Activated T-helper 1 cell treated with anti-CD3 and anti-CD28 coated beads, Interleukin-2, amount 50 U/mL, for 16 hours (primary cell): ENCODE measurements at places on chromosomes 5 and 9.

DNA sequence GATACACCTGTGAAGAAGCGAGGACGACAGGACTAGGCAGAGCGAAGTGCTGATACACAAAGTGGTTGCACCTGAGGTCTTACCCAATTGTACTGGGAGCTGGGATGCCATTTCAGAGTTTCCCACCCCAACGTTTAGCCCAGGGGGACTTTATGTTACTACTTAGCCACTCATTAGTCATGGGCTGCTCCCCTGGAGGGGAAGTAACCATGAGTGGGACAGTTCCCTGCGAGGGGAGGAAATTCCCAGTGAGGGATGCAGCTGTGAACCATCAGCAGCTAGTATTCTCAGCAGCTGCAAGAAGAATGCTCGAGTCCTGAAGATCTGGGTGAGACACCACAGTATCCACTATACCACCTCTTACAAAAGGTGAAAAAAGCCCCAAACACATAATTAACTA, 93.7 kb upstream of the ACTBL2 start:
- no peak for DNase-seq

- no peak for DNase-seq
These were observed 64.7 kb upstream of the SELENOP start for GRCh38 chr5:42876375-42876844.

GRCh38 chr9:97747201-97747965, 50.2 kb upstream of the XPA start:
- DNase-seq: no peak

GRCh38 chr5:30405821-30406220, 787.7 kb upstream of the CDH6 start:
- DNase-seq: no peak

- DNase-seq: no peak
These were observed 38.5 kb upstream of the AKNA start for GRCh38 chr9:114426046-114426948.

DNA sequence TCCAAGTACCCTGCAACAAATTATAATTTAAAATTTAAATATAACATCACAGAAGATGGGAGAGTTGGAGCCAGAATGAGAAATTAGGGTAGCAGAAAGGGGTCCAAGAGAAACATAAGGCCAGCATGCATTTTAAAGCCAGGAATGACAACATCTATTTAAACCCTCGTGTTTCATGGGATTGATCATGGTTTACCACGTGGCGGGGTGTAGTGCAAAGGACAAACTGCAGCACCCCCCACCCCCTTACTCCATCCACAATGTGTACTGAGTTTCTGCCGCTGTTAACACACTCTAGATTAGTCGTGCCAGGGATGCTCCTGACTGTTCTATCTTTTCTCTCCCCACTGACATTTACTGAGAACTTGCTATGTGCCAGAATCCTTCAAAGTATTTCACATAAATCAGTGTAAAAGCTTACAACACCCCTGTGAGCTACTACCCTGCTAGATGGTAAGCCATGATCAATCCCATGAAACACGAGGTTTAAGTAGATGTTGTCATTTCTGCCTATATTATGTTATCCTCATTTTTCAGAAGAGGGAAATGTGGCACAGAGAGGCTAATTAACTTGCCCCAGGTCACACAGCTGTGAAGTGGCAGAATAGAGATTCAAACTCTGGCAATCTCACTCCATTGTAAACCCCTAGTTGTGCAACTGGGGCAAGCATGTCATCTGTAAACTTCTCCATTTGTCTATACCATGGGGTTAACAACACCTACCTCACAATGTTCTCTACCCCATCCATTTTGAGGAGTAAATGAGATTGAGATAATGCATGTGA, 136.3 kb downstream of the ENTREP1 start:
- no peak for DNase-seq

- DNase-seq: no peak
These were observed 131.9 kb downstream of the PRDM9 start for GRCh38 chr5:23639326-23639725.

DNA sequence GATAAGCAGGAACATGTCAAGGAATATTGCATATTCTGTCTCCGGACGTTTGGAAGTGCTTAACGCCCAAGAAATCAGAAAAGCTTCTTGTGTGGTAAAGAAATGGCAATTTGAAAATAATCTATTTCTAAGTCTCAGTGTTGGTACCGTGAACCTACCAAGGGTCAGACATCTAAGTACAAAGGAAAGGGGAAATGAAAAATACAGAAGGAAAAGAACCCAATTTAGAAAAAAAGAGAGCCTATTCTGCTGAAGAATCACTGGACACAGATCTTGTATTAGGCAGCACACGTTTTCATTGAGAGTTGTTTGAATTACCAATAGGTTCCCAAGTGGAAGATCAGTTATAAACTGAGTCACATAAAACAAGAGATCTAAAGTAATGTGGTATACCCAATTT, 46.9 kb upstream of the CEP78 start:
- DNase-seq: no peak

DNA sequence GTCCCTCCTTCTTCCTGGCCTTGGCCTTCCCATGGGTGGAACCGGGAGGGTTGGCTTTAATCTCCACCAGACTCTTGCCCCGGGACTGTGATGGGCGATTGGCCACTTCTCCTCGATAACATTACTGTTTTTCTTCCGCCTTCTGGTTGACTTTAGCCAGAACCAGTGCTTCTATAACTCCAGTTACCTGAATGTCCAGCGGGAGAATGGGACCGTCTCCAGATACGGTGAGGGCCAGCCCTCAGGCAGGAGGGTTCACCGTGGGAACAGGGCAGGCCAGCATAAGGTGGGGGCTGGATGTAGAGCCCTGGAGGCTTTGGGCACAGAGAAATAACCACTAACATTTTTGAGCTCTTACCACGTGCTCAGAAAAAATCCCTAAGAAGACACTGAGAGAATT, 967 bp downstream of the ORM2 start:
- DNase-seq: no peak

GRCh38 chr5:108003178-108003577, 332.4 kb upstream of the EFNA5 start:
- DNase-seq: no peak

GRCh38 chr9:91913986-91914385, 36.0 kb downstream of the ROR2 start:
- DNase-seq: no peak

- no peak for DNase-seq
These were observed 488.1 kb upstream of the ADAMTS16 start for GRCh38 chr5:4651806-4652565.

DNA sequence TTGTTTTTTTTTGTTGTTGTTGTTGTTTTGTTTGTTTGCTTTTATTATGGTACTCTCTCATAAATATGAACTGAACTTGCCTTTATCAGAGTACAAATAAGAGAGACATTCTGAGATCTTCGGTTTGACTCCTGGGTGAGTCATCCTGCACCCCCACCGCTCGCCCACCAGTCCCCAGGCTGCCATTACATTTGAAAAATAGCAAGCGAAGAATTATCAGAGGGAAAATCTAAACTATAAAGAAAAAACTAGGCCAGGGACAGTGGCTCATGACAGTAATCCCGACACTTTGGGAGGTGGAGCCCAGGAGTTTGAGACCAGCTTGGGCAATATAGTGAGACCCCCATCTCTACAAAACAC, 122.1 kb upstream of the MAP3K1 start:
- peak; percentile 13 for DNase-seq

GRCh38 chr5:175343308-175343707, 100.7 kb downstream of the DRD1 start:
- no peak for DNase-seq

DNA sequence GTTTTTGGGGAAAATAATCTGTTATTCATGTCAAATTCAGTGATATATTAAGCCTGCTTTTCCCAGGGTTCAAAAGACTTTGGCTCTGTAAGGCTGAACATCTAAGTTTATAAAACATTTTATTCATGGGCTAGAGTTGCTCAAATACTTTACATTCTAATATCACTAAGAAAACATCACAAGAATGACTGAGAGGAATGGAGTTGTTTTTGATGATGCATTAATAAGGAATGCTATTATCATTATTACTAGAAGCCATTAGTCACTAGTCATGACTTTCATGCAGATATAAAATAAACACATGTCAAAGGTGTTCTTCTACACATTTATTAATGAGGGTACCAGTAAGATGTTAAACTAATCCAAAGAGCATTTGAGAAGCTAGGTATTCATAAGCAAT, 185.5 kb upstream of the KCNN2 start:
- no peak for DNase-seq

GRCh38 chr5:329768-330167, 8.3 kb downstream of the AHRR start:
- no peak for DNase-seq

- DNase-seq: no peak
These were observed 137.6 kb upstream of the ZNF618 start for GRCh38 chr9:113738496-113738892.

DNA sequence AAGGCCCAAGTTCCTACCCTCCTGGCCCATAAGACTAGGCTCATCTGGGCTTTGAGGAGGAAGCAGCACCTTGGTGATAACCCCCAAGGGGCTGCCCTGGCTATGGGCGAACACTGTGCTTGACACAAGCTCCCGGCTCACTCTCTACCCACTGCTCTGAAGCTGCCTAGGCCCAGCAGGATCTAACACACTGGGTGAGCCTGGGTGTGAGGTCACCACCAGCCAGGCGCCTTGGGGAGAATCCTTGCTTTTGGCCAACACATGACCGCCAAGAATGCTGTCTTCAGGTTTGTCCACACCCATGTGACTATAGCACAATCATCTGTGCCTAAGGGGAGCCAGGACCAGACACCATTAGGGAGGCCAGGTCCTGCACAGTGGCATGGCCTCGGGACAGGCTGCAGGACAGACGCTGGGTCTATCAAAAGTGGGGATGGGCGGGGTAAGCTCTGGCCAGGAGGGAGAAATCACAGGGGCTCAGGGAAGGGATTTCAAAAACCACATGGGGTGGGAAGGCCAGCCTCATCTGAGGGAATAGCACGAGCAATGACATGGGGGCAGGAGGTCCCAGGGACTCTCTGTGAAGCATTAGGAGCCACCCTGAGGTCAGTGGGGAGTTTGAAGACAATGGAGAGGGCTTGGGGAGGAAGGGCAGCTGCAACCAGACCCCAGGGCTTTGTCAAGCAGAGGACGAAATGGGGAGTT, 29.6 kb downstream of the BICD2 start:
- no peak for DNase-seq

DNA sequence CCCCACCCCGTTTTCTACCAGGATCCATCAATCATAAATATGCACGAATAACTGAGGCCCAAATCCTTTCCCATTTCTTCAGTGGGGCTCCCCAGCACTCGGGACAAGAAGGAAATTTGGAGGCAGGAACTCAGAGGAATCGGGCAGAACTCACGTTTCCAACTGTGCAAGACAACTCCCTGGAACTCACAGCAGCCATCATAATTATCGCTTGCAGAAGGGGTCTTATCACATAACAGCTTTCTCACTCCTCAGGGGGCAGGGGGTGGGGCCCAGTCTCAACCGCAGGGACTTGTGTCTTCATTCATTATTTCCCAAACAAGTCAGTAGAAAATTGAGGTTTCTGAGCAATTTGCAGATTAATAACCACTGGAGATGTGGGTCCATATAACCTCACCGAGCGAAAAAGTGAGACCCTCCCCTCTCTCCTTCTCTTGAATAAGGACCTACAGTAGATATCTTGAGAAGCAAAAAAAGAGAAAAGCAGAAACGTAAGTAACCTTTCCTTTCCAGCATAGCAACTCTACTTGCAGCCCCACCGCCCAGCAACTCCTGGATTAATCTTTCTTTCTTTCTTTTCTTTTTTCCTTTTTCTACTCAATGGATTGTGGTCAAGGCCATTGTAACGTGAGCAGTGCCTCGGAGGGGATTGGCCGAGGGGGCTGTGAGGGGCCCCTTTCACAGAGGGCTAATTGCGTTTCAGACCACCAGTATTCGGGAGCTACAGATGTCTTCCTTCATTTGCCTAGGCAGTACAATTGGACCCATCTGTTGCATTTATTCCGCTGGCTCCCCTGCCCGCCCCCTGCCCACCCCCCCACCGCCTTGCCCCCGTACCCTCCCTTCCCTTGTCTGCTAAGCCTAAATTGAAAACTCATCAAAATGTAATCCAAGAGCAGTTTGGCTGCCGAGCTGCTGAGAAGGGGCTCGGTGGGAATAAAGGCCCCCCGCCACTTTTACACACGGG, 24.7 kb upstream of the TIFAB start:
- no peak for DNase-seq

- DNase-seq: no peak
These were observed 38.7 kb upstream of the CDK20 start for GRCh38 chr9:88013035-88013434.

GRCh38 chr9:2122299-2122698, 107.2 kb downstream of the SMARCA2 start:
- no peak for DNase-seq

DNA sequence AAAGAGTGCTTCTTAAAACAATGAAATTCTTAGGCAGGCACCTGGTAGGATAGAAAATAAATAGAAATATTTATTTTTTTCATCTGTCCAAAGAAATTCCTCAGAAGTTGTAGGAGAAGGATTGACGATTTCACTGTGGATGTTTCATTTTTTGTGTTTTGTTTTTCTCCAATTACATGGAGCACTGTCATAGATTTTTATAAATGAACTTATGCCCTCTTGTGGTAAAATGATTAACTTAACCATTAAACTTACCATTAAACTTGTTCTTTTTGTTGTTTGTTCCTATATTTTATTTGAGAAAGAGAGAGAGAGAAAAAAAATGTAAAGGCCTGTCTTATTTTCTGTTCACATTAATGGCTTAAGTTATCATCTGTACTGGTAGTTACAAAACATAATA, 339.2 kb downstream of the PRR16 start:
- no peak for DNase-seq

GRCh38 chr9:122221183-122221811, 7.5 kb downstream of the LHX6 start:
- DNase-seq: no peak

- no peak for DNase-seq
These were observed 56.7 kb upstream of the ACTBL2 start for GRCh38 chr5:57539281-57539701.

GRCh38 chr5:151952238-151952637, 27.6 kb upstream of the GLRA1 start:
- no peak for DNase-seq

DNA sequence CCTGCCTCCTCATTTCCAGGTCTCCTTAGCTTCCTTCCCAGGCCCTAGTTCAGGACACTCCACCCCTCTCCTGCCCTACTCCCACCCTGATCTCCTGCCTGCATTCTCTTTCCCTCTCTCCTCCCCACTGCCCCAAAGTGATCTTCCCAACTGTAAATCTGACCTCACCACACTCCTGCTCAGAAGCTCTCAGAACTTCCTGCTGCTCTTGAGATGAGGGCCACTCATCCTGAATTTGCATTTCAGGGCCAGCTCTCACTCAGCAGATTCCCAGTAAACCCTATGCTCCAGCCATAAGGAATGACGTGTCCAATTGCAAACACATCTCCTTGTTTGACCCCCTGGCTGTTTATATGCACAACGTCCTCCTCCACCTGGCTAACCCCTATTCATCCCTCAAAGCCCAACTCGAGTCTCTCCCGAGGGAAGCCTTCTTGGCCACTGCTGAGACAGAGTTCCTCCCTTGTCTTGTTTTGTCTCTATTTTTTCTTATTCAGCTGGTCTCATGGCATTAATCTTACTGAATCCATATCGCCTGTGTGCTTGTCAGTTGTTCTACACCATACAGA, 95.0 kb downstream of the NSG2 start:
- no peak for DNase-seq

- DNase-seq: no peak
These were observed 7.4 kb upstream of the KLF4 start for GRCh38 chr9:107496976-107497375.

GRCh38 chr9:9286001-9286400, 1326.8 kb downstream of the PTPRD start:
- DNase-seq: no peak

- no peak for DNase-seq
These were observed 167.1 kb downstream of the PAM start for GRCh38 chr5:102922111-102922720.
